ENCODE measurements at places on chromosomes 11 and 22.

GRCh38 chr11:33560729-33561128 lies 139.9 kb downstream of the C11orf91 start:
- DNase-seq: no peak

DNA sequence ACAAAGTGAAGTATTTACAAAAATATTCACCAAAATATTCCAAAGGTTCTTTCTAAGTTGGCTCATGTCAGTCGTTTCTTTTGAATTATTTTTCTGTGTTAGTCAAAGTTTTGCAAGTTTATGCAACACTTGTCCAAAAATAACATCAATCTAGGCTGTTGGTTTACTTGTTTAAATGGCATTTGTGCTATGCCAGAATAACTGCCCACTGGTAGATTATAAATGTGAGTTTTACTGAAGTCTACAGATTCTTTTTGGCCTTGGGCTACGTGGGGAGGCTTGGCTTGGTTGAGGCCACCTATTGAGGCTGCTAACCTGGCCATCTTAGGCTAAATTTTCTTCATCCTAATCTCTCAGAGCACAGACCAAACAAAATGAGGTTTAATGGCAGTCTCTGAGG lies 1091.9 kb upstream of the RAG2 start:
- no peak for DNase-seq

- DNase-seq: no peak
Measured at GRCh38 chr22:49079743-49080500, 747.8 kb downstream of the BRD1 start.

GRCh38 chr11:104541701-104542100 lies 356.6 kb downstream of the CASP12 start:
- DNase-seq: no peak

DNA sequence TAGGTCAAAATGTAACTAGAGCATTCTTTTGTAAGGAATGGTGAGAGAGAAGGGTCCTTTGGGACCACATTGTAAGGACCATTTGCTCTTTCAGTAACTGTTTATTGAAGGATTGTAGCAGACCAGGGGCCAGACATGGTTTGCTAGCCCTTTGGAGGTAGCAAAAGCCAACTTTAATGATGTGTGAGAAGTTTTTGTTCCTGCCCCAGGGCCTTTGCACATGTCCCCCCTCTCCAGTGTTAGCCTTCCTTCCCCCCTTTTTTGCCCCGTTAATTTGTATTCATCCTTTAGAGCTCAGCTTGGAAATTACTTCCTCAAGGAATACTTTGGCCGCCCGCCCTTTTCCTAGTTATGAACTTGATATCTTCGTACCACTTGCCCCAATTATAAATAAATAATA lies 9.0 kb downstream of the LIMK2 start:
- DNase-seq: no peak

DNA sequence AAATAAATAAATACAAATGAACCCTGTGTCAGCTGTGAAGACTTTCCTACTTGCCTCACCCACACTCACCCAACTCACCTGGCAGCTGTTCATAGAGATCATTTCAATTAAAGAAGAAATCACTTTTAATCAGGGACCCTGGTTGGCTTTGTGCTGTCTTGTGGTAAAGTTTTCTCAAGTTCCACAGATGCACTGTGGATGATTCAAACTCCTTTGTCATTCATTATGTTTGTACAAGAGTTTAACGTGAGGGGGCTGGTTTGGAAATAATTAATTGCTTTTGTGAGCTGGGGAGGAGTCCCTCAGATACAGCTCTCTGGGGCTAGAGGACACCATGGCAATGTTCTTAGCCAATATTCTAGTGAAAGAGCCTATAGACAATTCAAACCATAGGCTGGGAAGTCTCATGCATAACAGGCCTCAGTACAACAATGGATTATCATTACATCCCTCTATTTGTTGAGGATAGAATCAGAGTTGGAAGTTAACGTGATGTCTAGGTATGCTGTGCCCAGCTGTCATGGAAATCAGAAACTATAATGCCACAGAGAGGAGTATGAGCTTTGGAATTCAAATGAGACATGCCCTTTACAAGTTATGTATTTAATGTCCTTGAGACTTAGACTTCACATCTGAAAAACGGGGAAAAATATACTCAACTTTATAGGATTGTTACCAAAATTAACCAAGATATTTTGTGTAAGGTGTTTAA lies 698.5 kb downstream of the KCNA4 start:
- peak; percentile 15 for DNase-seq

- no peak for DNase-seq
Measured at GRCh38 chr22:45273452-45274075, 11.2 kb upstream of the UPK3A start.

GRCh38 chr22:32322986-32323385 lies 34.7 kb upstream of the RFPL3 start:
- no peak for DNase-seq

GRCh38 chr11:120881596-120881995 lies 142.3 kb upstream of the TBCEL start:
- DNase-seq: no peak

GRCh38 chr22:28864878-28865596 lies 18.3 kb upstream of the ZNRF3 start:
- DNase-seq: no peak

- no peak for DNase-seq
Measured at GRCh38 chr11:71283971-71284441, 31.6 kb upstream of the SHANK2 start.
